ENCODE measurements at places on chromosomes 5 and 9.

DNA sequence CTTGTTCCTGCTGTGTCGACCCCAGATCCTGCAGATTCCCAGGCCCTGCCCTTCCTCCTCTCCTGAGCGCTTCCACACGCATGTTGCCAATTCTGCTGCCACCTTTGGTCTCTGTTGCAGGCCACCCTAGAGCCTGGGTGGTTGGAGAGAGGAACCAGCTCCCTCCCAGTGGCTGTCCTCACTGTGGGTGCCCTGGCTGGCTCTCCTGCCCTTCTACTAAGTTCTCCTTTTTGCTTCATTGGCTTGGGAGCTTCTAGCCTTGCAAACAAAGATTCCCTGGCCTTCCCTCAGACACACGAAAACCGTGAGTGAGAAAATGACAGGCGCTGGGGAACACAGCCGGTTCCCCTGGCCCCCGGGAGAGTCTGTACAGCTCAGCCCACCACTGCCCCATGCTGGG lies 14.2 kb upstream of the NCS1 start:
- DNase-seq: no peak

- no peak for DNase-seq
Observed at GRCh38 chr5:138954257-138955012, 79.3 kb upstream of the LRRTM2 start.

DNA sequence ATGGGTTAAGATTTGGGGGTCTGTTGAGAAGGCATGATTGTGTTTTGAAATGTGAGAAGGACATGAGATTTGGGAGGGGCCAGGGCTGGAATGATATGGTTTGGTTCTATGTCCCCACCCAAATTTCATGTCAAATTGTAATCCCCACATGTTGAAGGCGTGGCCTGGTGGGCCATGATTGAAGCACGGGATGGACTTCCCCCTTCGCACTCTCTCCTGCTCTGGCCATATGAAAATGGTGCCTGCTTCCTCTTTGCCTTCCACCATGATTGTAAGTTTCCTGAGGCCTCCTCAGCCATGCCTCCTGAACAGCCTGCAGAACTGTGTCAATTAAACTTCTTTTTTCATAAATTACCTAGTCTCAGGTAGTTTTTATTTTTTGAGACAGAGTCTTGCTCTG lies 14.7 kb upstream of the NOTCH1 start:
- DNase-seq: no peak

DNA sequence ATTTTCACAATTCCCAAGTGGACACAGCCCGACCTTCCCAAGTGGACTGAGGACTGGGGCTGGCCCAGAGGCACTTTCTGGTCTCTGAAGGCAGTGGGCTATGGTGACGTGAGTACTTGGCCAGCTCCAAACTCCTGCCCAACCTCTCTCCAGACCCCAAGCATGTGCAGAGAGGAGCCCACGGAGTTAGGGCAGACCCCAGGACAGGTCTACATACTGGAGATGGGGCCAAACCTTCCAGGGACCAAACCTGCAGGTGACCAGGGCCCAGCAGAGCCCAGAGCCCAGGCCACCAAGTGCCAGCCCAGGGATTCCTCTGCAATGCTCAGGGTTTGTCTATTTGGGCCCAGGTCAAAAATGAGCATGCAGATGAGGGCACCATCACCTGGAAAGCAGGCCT lies 15.3 kb downstream of the BRD3 start:
- DNase-seq: no peak

GRCh38 chr9:138060365-138060764 lies 182.8 kb downstream of the CACNA1B start:
- DNase-seq: no peak

DNA sequence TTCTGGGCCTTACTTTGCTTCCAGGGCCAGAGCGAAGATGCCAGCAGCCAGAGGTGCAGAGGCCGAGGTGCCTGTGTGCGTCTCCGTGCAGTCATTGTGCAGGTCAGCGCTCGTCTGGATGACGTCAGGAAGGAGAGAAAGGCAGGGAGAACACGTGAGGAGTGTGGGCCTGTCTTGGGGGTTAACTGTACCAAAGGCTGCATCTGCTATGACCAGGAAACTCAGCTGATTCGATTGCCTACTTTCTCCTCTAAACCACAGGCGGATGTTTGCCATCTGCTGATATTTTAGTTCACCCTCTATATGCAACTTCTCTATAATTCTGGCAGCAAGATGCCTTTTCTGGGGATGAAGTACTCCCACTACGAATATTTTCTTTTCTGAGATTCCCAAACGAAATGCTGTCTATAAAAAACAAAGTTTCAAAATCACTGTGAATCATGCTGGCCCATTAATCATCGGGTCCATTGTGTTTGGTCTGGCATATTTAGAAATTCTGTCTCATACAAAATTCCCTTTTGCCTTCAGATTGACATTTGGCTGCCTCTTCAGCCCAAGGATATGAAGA lies 24.8 kb downstream of the PCSK1 start:
- no peak for DNase-seq

- no peak for DNase-seq
Observed at GRCh38 chr5:169641253-169641652, 4.2 kb downstream of the DOCK2 start.

DNA sequence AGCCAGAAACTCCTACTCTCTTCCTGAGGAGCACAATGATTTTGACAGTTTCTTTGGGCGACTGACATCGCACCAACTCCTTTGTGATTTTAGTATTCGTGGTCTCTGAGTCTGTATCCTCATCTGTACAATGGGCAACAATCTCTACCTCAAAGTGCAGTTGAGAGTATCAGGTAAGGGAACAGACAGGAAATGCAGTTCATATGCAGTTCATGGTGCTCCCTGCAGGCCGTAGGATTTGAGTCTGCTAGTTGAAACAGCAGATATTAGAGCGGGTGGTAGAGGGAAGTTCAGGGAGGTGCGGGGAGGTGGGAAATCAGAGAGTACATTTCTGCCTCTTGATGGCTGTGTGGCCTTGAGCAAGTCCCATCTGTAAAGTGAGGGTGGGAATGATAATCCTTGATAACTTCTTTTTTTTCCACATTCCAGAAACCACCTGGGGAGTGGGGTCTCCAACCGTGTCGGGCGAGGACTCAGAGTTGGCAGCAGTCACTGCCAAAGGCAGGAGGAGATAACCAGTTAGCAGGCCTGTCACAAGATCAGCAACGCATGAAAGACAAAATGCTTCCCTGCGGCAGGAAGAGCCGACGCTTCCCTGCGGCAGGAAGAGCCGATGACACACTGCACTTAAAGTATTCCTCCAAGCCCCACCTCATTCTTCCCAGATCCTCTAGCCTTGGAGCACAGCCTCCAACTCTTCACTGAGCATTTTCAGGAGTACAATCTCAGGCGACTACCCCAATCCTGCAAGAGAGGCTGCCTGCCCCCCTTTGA lies 6.0 kb upstream of the NEK6 start:
- no peak for DNase-seq

- no peak for DNase-seq
Observed at GRCh38 chr9:93118863-93119702, 15.0 kb downstream of the NINJ1 start.

- no peak for DNase-seq
Observed at GRCh38 chr9:72577212-72577753, 55.9 kb downstream of the TMC1 start.
